Right renal pelvis (tissue), 4 donors: ENCODE measurements at places on chromosomes 2 and 18. TPM values are rescaled to one million over a fixed set of nuclear protein-coding genes. Genes with fewer than 3 reads are reported as not detected.

DNA sequence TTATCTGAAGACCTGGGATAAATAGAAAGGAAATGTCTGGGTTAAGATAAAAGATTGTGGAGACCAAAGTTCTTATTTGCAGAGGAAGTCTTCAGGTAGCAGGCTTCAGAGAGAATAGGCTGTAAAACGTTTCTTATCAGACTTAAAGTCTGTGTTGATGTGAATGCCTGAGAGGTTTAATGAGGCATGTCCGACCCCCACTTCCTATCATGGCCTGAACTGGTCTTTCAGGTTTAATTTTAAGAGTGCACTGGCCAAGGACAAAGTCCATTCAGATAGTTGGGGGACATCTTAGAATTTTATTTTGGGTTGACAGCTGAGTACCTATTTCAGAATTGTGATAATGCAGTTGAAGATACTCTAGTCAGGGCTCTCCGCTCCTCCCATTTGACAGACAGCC lies 92.1 kb downstream of the ATL2 start:
- DNase-seq, result no peak

DNA sequence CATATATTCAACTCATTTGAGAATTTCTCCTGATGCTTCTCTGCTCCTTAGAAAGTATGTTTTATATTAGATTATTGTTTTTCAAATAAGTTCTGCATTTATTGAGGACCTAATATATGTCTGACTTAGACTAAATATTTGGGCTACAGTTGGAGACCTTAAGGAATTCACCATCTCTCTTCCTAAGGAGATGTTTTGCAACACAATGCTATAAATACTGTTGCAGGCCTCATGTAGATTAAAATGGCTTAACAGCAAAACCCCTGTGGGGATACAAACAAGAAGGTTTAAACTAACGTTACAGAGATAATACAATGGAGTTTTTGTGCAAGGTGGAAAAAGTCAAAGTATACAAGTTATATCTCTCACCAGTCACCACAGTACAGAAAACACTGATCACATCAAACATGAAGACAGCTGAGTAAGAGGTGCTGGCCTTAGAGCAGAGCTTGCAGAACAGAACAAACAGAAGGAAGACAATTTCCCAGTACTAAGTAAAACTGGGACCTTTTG lies 20.1 kb upstream of the BMPR2 start:
- no peak for DNase-seq

Gene SH3BP4
- 44.0 TPM for polyA plus RNA-seq

- no peak for DNase-seq
Observed at GRCh38 chr2:43039376-43040080, 186.9 kb downstream of the ZFP36L2 start.

GRCh38 chr2:189013671-189014448 lies 39.7 kb downstream of the COL3A1 start:
- no peak for DNase-seq

Gene CCDC121
- 11.2 TPM for polyA plus RNA-seq

- no peak for DNase-seq
Observed at GRCh38 chr2:136005462-136006196, 20.2 kb upstream of the DARS1 start.

Gene ACMSD
- polyA plus RNA-seq, result 41.8 TPM

- DNase-seq, result no peak
Observed at GRCh38 chr18:55047546-55047945, 88.3 kb upstream of the CCDC68 start.

- DNase-seq, result no peak
Observed at GRCh38 chr2:121346859-121347258, 61.9 kb upstream of the TFCP2L1 start.

GRCh38 chr2:59312967-59313940 lies 1072.1 kb upstream of the FANCL start:
- no peak for DNase-seq

- no peak for DNase-seq
Observed at GRCh38 chr2:126778561-126779501, 119.9 kb upstream of the TEX51 start.

- DNase-seq, result no peak
Observed at GRCh38 chr2:154439156-154439555, 259.3 kb upstream of the KCNJ3 start.

DNA sequence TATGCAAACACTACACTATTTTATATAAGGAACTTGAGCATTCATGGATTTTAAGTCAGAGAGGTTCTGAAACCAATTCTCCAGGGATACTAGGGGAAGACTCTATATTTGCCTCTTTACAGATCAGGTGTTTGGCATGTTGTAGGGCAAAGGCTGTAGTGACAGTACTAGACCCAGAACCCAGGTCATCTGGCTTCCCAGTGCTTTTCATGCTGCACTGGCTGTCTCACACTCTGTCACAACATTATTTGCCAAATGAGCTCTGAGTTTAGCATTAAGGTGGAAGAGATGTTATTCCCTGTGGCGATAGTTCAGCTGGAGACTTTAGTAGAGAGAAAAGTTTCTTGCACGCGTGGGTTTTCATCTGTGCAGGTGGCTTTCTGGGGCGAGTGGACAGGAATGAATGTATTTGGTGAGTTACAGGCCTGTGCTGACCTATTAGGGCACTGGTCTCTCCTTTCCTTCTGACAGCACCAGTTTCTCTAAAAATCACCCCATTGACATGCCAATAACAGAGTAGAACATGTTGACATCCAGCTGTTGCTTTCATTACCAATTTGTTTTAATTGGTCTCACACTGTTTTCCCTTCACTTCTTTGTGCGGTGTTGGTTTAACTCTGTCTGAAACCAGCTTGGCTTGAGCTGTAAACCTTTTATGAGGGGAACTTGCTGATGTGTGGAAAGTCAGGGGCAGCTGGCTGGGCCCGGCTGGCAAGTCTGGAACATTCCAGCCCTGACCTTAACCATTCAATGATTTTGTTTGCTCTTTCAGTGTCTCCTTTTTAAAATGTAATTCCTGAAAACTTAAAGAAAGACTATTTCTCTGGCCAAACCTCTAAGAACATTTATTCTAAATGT lies 643.0 kb upstream of the FAM98A start:
- peak; percentile 35 for DNase-seq

DNA sequence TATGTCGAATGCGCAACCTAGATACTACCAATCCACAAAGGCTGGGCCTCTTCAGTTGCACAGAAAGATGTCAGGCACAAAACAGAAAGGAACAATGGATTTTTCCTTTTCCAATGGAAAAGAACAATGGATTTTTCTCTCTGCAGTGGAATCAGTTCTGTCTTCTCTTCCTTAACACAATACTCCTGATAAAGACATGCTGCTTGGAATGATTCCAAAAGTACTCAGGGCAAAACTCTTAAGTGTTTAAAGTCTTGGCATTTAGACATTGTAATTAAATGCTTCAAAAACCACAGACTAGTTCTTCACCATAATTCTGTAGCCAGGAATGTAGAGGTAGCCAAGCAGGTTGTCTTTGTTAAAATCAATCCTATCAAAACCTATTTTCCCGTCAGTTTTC lies 46.7 kb upstream of the FLACC1 start:
- no peak for DNase-seq

DNA sequence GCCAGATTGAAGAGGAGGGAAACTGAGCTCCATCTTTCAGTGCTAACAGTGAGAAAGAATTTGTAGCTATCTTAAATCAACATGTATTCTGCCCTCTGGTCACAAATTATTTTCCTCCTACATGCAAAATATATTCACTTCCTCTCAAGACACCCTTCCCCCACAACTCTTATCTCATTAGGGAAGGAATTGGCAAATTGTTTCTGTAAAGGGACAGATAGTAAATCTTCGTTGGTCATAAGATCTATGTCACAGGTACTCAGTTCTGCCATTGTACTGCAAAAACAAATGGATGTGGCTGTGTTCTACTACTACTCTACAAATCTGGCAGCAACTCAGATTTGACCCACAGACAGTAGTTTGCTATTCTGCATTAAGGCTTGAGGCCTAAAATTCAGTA lies 53.0 kb upstream of the CYP20A1 start:
- DNase-seq, result no peak

Gene UCN
- polyA plus RNA-seq, result 0.39 TPM

Gene CRYGC
- polyA plus RNA-seq, result not detected
